ENCODE measurements at places on chromosomes 2 and 18.
A peak's percentile ranks its signal among the peaks of the same experiment; 100 is the strongest.

DNA sequence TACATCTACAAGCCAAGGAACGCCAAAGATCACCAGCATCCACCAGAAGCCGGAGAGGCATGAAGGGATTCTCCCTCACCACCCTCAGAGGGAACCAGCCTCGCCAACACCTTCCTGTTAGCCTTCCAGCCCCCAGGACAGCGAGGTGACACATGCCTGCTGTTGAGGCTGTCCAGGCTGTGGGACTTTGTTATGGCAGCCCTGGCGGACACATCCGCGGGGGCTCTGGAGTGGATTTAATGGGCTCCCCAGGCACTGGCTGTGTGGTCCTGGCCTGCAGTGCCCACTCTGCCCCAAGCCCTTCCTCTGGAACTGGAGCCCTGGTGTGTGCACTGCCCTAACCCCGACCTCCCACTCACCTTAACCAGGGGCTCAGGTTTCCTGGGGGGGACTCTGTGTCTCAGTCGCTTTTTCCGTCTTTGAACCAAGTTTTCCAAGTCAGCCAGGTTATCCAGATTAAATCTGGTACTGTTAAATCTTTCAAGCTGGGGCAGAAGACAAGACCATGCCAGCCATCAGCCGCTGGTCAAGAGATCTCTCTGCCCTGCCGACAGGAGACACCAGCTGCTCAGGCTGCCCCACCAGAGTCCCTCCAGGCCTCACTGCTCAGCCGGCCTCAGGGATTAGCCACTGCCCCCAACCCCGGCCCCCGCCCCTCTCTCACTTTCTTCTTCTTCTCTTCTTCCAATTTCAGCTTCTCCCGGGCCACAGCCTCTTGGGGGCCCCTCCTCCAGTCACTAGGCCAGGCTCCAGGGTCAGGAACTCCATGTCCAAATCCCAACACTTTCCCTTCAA lies 1.9 kb downstream of the ANKRD23 start:
- DNase-seq: no peak

DNA sequence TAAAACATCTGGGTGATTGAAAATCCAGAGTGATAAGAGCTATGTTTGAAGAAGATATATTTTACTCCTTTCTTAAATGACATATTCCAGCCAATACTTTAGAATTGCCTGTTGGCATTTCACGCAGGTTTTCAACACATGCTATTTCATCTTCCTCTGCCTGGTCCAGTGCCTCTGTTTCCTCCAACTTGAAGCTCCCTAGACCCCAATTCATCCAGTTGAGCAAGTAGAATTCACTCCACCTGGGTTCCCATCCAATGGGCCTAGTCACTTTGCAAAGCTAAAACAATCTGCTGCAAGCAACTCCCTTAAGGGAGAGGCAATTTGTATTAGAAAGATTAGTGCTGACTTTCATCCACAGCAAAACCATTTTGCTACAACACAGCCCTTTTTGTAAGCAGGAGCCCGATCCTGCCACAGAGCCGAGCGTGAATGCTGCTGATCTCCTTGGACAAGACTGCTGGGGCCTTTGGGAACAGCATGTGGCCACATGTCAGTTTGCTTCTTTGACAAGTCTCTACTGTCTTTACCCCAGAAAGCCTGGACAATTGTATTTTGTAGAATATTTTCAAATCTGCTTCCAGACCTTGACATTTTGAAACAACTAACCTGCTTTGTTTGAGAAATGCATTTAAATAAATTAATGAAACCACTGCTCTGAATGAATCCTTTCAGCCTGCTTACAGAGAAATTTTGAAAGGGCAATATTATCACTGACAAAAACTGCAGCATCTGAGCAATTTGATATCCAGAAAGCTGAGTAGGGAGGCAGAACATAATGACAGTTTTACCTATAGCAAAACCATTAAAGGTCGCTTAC lies 259.1 kb downstream of the TDRD15 start:
- DNase-seq: no peak

- DNase-seq: no peak
These were observed 83.9 kb downstream of the LYPD1 start for GRCh38 chr2:132586101-132586511.

DNA sequence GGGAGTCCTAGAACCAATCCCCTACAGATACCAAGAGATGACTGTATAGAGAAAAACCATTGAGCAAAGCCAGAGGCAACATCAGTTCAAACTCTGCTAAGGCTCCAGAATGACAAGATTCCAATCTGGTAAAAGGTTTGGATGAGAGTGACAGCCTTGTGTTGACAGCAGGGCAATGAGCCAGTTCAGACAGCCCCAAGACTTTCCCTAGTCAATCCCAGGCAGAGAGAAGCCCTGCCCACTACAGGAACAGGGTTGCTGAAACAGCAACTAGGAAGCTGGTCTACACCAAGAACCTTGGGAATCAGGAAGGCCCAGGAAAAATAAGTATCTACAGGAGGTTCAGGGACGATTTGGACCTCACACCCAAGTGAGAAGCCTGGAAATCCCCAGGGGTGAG lies 3.3 kb downstream of the PSTPIP2 start:
- no peak for DNase-seq

DNA sequence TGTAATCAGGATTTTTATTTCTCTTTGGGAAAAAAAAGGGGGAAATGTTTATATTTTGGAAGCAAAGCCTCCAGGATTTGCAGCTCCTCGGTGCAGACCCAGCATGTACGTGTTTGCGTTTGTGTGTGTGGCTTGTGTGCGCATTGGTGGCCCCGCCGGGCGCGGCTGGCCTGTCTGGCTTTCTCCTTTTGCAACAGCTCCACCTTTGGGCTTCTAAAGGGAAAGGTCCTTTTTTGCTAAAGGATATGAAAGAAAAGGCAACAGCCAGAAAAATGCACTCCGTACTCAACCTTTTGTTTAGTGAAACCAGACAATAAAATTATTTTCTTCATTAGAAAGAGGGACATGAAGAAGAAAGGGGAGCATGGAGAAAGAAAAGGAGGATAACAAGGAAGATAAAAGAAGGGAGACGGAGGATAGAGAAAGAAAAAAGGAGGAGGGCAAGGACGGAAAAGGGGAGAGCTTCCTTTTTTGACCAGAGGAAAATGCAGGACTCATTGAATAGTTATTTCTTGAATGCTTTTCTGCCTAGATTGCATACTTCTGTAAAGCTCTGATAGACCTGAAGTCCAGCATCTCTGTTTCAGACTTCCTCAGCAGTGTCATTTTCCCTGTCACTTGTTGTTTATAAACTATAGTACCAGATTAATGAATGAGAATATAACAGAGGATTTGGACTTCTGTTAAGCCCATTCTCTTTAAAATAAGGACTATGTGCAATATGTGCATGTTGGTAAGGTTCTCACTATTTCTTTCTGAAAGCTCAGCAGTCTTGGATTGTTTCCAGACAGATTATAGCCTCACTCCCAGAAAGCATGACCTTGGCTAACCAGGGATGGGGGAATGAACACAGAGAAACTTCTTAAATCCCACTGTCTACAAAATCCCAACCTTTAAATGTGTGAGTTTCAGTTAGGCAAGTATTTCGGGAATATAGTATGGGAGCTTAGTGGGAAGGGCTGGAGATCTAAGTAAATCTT lies 563.1 kb upstream of the PIK3C3 start:
- peak; percentile 89 for DNase-seq

DNA sequence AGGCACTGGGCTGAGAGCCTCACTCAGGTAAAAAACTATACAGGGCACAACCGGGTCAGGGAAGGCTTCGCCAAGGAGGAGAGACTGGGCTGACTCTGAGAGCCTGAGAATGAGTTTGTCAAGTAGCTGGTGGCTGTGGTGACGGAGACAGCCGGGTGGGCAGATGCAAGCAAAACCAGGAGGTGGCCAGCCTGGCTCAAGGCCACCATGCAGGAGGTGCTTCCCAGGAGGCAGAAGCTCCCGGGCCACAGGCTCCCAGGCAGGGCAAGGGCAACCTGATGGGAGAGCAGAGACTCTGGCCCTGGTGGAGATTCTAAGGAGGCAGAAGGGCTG lies 2.9 kb upstream of the INHBB start:
- no peak for DNase-seq

DNA sequence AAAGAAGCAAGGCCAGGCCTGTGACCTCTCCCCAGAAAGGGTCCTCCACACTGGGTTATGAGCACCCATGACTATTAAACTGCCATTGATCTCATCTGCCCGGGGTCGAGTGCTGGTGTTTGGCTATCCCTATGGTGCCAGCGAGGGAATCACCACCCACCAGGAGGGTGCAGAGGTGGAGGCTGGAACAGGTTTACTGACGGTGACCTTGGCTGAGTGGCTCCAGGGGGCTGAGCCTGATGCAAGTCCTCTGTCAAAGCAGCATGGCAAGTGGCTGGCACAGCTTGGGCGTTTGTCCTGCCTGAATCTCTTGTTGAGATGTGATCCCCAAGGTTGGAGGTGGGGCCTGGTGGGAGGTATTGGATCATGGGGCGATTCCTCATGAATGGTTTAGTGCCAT lies 196.4 kb upstream of the HDAC4 start:
- DNase-seq: no peak

DNA sequence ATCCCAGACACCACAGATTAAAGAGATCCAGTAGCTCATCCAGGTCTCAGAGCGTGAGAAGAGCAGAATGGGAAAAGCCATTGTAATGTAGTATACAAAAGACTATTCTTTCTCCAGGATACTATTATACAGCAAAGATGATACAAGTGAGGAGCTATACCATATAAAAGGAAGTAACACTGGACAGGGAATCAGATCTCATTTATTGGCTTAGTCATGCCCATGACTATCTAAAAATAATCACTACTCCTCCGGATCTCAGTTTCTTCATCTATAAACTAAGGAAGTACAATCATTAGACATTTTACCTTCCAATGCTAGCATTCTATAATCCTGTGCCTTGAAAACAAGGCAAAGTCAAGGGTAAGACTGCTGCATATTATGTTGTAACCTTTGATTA lies 19.4 kb downstream of the KRCC1 start:
- DNase-seq: no peak

GRCh38 chr2:69604836-69605235 lies 38.7 kb downstream of the AAK1 start:
- DNase-seq: no peak

- no peak for DNase-seq
These were observed 62.8 kb downstream of the EFEMP1 start for GRCh38 chr2:55860832-55861231.

DNA sequence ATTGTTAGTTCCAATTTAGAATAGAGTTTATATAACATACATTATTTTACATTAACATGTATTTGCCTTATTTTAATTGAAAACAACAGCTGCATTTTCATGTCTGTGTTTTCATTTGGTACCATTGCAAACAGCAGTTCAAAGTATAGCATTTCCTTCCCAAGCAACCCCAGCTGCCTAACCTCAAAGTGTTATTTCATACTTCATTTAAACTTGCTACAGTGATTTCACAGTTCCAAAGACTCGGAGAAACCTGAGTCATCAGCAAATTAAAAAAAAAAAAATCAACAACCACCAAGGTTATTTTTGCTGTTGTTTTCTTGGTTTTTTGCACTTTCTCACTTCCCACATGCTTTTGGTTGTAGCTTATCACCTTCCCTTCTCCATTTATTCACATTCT lies 236.5 kb upstream of the SPHKAP start:
- DNase-seq: no peak

- DNase-seq: peak; percentile 43
These were observed 101.2 kb downstream of the KCTD18 start for GRCh38 chr2:200408428-200409316.

GRCh38 chr2:159086342-159086741 lies 117.9 kb downstream of the TANC1 start:
- peak; percentile 4 for DNase-seq

- no peak for DNase-seq
These were observed 20.6 kb upstream of the NDUFV2 start for GRCh38 chr18:9081940-9082339.

- no peak for DNase-seq
These were observed 41.2 kb downstream of the CUL3 start for GRCh38 chr2:224543939-224544338.

DNA sequence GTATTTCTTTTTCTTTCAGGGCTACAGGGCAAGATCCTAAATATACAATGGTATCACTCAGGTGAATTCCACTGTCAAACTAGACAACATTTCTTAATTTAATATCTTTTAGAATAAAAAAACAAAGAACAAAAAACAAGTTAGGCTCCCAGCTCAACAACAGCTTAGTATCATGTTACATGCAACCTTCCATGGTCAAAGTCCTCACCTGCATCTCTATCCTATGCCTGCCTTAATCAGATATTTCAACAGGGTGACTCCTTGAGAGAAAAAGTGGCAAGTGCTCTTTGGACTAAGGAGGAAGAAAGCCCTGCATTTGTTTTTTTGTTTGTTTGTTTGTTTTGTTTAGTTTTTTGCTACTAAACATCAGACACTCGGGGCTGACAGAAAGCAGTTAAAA lies 50.2 kb downstream of the WDFY1 start:
- no peak for DNase-seq

DNA sequence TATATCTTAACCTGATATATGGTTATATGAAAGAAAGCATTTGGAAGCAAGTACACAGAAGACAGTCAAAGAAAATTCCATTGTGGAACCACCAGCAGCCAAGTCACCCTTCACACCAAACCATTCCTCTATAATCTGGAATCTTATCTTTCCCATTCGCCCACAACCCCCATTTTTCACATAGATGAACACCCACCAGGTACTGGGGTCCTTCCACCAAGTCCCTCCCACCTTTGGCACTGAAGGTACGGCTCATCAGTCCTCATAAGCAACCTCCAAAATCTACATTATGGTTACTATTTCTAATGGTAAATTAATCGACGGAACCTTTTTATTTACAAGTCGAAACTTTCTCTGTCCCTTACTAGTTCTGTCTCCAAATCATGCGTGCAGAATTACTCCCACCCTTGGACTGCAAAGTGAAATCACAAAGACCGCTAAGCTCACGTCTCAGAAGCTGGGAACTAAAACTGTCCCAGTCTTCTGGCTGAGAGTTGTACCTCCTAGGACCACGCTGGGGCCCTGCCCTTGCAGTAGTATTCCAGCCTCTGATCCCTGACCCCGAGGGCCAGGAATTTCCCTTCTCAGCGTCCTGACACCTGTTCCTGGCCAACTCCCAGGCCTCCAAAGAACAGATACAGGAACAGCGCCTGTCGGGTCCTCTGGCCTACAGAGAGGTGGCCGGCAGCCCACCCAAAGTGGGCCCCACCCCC lies 702 bp downstream of the OLA1 start:
- DNase-seq: peak; percentile 52

DNA sequence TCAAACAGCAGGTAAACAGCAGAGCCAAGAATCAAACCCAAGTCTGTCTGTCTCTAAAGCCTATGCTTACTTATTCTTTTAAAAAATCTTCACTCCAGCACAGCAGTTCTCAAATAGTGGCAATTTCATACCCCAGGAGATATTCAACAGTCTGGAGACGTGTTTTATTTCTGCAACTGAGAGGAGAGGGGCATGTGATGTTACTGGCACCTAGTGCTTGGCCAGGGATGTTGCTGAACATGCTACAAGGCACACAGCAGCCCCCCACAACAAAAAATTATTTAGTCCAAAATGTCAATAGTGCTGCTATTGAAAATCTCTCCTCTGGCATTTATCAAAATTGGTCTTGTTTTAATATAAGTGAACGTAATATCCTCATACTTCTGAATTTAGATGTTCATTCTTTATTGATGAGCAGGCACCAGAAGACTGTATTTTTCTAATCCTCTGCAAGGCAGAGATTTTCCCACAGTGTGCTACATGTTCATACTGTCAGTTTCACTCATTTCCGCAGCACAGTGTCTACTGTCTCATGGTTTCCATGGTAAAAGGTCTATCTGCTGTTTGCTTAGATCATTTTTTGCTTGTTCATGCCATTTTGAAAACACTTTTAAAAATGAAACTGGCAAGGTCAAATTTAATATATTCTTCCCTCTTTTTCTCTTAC lies 90.5 kb downstream of the LRATD1 start:
- no peak for DNase-seq

Measured in NCI-H1092 treated with DMSO at 0.1 percent for 48 hours (cell line).